ENCODE measurements at places on chromosomes 5 and 9.

DNA sequence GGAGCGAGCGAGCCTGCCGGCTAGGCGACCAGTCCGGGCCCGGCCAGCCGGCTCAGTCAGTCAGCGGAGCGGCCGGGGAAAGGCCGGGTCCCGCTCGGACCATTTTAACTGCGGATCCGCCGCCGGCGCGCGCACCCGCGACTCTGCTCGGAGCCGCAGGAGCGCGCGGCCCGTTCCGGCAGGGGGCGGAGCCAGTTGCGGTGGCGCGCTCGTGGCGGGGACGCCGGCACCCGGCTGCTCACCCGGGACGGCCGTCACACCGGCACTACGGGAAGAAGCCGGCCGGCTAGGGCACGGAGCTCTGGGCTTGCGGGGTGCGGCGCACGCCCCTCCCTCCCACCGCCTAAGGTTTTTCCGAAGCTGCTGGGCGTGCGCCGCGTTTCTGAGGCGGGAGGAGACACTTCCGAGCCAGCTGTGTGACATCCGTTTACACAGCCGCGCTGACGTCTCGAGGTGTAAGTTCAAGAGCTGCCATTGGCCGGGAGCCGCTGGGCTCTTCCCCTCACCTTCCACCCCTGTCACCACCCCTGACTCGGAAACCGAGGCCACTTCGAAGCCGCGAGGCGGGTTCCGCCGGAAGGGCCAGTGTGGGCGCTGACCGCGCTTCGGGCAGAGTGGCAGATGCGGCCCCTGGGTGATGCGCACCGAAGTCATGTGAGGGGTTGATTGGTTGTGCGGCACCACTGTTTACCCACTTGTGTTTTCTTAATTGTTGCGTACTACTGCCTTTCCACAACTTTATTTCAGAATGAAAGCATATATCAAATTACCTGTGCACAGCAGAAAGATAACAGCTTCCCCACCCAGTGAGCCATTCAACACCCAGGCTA, at the start of gene FBXL17:
FBXL17 (minus strand) TSS at position 145 of the 830 bp plus-strand sequence.
- peak; percentile 91 for DNase-seq

- DNase-seq: no peak
These were observed 7.5 kb downstream of the RAD23B start for GRCh38 chr9:107290619-107291018.

DNA sequence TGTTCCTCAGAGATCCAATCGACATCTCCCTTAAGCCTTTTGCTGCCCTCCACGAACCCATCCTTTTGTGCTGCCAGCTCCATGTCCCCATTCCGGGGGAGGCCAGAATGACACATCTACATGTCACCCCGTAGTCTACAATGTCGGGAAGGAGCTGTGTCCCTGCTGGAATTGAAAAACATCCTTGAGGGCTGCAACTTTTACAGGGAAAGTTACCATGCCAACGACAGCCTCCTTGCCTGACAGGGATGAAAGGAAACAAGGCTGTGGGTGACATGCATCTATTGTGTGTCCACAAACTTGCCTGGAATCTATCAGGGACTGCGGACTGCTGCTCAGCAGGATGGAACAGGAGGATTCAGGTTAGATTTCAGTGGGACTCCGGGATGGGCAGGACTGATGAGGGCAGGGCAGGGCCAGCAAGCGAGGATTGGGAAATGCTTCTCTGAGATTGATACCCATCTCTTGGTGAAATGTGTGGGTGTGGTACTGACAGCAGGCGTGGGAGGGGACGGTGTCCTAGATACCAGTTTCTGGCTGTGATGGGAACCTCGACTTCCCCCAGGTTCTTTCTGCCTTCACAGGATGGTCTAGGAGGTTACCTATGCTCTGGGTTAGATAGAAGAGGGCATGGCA, 25.5 kb downstream of the EGR1 start:
- no peak for DNase-seq

GRCh38 chr5:60821488-60822284, 22.4 kb downstream of the ELOVL7 start:
- no peak for DNase-seq

DNA sequence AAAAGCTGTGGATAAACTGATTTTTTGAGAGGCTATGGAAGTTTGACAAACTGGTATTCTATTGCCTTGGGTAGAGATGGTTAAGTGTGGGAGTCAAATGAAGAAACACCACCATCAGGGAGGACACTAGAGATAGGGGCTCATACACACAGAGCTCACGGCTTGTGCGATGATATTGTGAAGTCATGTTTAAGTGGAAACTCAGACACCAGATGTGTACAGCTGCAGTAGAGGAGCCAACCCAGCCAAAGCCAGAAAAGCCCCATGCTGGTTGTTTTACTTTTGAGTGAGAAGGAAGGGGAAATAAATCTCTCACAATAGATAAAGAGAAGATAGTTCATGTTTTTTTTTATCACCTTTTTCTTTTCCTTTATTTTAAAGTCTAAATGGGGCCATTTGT, 377.7 kb downstream of the DMRT2 start:
- DNase-seq: no peak
